ENCODE measurements at places on chromosomes 3 and 15.

DNA sequence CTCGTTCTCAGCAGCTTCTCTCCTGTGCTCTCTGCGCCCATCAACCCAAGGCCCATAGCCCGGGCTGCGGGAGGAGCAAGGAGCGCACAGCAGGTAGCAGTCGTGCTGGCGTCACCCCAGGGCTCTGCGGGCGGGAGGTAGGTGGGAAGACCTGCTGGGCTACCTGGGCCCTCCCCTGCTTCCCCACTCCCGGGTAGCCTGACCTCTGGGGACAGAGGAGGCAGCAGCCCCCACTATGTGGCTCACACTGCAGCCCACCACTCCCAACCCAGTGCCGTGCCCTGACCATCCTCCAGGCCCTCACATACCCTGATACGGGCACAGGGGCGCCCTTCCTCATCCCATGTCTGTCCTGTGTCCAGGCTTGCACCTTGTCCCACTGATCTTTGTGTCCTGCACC lies 171.0 kb downstream of the NSMCE3 start:
- DNase-seq = no peak

DNA sequence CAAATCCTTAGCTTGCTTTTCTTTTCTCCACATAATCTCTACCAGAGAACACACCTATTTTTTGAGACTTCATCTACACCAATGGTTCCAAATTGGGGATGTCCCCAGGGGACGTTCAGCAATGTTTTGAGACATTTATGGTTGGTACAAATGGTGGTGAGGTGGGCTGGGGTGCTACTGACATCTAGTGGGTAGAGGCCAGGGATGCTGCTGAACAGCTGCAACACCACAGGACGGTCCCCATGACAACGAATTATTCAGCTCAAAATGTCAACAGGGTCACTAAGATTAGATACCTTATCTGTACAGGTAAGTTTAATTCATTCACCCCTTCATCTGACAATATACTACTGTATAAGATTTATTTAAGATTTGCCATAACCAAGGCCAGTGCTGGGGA lies 14.4 kb downstream of the GK5 start:
- no peak for DNase-seq

GRCh38 chr3:186902154-186902553 lies 28.2 kb upstream of the ST6GAL1 start:
- no peak for DNase-seq

DNA sequence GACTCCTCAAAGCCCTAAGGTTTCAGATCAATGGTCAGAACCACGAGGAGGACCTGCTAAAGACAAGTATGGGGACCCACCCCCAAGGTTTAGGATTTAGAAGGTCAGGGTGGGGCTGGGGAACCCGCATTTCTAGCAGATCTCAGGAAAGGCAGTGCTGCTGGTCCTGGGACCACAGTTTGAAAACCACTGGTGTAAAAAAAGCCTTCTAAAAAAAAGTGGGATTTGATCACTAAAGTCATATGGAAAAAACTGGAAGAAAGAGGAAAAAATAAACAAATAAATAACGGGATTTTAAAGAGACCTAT lies 832 bp downstream of the SLC41A3 start:
- DNase-seq = no peak

DNA sequence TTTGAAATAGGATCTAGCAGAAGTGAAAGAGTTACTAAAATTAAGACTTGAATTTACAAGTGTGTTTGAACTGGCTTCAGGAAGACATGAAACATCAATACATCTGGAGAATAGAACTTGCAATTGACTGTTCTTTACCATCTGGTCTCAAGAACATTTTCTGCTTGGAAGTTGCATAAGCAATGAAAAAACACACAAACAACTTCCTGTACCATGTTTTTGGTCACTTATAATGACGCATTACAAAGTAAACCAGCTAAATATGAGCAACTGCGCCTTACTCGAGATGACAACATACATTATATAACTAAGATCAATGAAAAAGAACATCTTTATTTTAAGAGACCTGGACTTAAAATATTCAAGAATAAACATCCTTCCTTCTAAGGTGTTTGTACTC lies 112.5 kb downstream of the TIGIT start:
- DNase-seq = no peak

DNA sequence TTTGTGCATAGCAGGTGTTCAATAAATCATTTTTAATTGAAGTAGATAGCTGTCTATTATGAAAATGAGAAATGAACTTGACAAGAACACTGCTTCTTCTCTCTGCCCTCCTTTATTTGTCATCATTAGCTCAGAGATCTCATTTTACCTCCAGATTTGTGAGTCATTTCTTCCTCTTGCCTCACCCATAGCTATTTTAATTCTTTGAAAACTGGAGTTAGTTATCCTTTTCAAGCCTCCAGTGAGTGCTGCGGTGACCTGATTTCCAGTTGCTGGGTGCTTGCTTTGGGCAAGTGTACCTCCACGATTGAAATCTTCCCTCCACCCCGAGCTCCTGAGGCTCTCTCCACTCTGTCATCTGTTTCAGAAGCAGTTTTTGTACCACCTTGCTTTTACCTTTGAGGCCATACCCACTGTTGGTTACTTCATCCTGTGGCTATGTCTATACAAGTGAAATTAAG lies 114.6 kb downstream of the NFKBIZ start:
- no peak for DNase-seq

DNA sequence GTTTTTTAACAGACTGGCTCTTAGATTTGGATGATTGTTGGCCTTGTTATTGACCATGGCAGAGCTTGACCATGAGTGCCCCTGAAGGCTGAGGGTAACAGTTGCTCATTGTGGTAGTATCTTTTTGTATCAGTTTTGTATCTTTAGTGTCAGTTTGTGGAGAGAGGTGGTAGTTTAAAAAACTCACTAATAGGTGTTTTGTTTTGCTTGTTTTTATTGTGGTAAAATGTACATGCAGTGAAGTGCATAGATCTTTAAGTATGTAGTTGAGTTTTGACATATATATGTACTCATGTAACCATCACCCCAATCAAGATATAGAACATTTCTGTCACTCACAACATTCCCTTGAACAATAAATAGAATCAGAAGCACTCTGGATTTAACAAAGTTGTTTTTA lies 9.8 kb downstream of the GMPS start:
- DNase-seq = no peak

- no peak for DNase-seq
Observed at GRCh38 chr3:42189736-42190135, 76.2 kb downstream of the CCK start.

DNA sequence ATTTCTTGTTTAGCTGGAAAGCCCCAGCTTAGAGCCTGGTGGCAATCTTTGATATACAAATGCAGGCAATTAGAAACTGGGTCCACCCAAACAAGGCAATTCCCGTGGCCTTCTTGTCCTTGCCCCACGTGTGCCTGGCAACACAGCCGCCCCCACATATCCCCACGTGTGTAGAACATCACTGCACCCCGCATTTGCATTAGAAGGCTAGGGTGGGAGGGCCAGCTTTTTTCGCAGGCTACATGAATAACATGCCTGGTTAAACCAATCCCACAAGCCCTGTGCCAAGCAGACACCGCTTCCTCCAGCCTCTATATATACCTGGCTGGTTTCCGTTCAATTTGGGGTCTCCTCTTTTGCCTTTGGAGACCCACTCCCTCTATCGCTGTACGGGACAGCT lies 250.2 kb downstream of the ZNF385D start:
- DNase-seq = no peak

GRCh38 chr3:37756311-37756710 lies 105.4 kb upstream of the CTDSPL start:
- no peak for DNase-seq

GRCh38 chr15:22884344-22884743 lies 45.9 kb downstream of the NIPA2 start:
- no peak for DNase-seq

GRCh38 chr3:96705895-96706294 lies 108.5 kb upstream of the EPHA6 start:
- no peak for DNase-seq

DNA sequence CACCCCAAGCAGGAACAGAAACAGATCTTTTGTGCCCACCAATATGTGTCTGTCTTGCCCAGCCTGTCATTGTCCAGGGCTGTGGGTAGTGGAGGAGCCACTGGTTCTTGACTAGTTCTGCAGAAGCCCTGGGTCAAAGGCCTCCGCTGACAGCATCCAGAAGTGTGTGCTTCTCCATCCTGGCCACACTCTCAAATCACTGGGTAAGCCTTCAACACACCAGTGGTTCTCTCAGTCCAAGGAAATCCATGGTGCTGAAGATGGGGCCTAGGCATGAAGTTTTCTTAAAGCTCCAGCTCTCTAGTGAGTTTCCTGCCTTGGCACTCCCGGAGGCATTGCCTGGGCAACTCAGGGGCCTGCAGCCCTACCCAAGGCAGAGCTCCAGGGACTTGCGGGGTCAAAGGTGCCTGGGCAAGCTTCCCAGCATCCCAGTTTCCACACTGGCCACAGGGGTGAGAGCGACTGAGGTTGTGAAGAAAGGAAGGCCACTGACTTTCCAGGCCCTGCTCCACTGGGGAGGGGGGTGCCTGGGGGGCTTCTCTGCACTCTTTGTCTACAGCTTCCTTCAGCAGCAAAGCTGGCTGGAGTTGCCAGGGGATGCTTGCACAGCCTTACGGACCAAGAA lies 37.9 kb upstream of the RPL32 start:
- DNase-seq = no peak

DNA sequence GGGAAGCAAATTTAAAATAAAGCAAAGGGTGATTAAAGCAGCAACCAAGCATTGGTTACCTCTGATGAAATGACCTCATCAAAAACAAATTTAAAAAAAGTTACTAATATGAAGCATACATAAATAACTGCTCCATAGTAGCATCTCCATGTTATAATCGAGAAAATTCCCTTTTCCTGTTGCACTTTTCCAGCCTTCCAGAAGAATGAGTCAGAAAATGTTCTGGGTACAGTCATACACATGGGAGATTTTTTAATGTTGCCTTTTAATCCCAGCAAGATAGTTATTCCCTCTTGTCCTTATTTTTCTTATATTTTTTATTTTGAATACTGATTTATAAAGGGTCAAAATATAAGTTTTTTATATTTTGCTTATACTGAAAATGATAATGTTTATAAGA lies 2.6 kb upstream of the TMCO5A start:
- DNase-seq = no peak

DNA sequence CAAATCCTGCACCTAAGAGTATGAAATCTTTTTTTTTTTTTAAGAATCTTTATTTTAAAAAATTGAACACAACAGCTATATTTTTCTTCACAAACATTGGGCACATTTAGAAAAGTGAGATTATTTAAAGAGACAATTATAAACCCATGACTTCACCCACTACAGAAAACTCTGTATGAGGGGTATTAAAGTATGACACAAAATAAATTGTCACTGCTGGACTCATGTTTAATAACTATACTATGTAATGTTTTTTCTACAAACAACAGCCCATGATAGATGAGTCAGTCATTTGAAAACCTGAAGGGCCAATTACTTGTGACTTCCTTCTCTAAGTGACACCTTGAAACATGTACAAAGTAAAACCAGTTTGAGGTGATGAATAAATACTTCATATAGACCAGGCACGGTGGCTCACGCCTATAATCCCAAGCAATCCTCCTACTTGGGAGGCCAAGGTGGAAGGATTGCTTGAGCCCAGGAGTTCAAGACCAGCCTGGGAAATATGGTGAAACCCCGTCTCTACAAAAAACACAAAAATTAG lies 36.0 kb downstream of the AQR start:
- DNase-seq = no peak

DNA sequence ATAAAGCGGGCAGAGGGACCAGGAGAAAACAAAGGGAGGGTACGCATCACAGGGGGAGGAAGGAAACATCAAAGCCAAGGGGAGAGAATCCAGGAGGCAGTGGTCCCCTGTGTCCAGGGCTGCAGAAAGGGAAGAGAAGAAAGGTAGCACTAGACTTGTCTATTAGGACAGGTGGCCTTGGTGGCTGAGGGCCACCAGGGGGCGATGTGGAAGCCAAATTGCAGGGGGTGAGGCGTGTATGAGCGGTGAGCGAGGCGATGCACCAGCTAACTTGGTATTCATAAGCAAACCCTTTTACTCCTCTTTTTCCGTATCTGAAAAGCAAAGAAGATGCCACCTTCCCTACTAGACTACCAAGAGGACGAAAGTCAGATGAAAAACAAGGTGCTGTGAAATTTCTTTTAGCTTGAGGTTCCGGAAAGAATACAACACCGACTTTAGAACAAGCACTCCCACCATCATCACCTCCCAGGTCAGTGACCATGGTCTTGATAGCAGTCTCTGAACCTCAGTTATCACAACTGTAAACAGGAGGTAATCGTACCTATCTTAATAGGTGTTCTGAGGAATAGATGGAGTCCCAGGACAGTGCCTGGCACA lies 654.4 kb upstream of the ADAMTS9 start:
- no peak for DNase-seq

DNA sequence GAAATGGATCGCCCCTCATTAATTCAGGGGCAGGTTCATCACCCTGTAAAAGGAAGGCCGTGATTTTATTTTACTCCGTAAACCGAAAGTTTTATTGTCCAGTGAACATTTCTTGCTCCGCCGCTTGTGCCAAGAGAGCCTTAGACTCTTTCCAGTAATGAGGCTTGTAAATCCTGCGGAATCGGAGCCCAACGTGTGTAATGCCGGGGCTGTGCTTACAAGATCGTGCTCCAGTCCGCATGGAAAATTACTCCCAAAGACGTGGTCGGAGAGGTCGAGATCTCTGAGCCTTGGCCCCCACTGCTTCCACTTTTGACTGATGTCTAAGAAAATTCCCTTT lies 649 bp upstream of the PLOD2 start:
- no peak for DNase-seq

DNA sequence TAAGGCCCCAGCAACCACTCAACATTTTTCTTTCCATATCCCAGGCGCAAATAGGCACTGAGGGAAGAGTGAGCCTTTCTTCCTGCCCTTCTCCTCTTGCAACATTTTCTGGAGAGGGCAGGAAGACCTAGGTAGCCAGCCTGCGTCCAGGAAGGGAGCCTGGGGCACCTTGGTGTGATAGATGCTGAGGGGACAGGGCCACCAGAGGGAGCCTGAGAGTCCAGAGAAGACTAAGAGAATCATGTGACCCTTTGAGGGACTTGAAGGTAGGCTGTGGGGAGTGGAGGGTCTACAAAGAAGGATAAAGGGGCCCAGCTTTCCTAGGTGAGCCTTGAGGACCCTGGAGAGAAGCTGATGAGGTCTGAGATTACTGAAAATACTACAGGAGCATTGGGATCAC lies 346.6 kb downstream of the CNTN6 start:
- DNase-seq = no peak

DNA sequence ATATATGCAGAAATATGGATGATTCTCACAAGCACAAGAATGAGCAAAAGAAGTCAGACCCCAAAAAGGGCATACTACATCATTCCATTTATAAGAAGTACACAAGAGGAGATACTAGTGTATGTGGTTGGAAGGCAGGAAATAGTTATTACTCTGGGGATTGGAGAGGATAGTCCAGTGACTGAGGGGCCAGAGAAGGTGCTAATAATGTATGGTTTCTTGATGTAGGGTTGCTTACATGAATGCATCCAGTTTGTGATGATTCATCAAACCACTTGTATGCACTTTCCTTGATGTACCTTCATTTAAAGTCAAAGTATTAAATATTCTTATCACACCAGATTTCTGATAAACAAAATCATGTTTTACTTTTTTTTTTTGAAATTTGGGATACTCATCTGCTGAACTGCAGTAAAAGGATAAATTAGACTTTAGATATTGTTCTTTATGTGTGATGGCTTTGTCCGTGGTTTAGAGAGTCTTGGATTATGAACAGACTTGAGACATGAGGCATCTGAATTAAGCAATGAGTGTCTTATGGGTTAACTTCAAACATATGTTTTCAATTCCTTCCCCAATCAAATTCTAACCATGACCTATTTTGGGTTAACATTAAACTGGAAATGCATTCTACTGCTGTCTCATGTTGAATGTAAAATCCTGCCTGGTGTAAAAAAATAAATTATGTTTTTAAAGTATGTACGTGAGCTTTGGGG lies 171.2 kb downstream of the SEMA6D start:
- no peak for DNase-seq
